ENCODE measurements at places on chromosomes 5 and 9.

GRCh38 chr5:102886586-102886985 lies 131.5 kb downstream of the PAM start:
- no peak for DNase-seq

- DNase-seq, result no peak
These were observed 149.8 kb upstream of the RAPGEF1 start for GRCh38 chr9:131889437-131890251.

DNA sequence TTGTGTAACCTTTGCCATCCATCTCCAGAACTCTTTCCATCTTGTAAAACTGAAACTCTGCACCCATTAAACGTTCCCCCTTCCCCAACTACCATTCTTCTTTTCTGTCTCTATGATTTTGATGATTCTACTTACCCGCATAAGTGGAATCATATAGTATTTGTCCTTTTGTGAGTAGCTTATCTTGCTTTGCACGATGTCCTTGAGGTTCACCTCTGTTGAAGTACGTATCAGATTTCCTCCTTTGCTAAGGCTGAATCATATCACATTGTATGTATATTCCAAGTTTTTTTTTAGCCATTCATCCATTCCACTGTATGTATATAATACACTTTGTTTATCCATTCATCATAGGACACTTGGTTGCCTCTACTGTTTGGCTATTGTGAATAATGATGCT lies 2.9 kb upstream of the RNF130 start:
- no peak for DNase-seq

DNA sequence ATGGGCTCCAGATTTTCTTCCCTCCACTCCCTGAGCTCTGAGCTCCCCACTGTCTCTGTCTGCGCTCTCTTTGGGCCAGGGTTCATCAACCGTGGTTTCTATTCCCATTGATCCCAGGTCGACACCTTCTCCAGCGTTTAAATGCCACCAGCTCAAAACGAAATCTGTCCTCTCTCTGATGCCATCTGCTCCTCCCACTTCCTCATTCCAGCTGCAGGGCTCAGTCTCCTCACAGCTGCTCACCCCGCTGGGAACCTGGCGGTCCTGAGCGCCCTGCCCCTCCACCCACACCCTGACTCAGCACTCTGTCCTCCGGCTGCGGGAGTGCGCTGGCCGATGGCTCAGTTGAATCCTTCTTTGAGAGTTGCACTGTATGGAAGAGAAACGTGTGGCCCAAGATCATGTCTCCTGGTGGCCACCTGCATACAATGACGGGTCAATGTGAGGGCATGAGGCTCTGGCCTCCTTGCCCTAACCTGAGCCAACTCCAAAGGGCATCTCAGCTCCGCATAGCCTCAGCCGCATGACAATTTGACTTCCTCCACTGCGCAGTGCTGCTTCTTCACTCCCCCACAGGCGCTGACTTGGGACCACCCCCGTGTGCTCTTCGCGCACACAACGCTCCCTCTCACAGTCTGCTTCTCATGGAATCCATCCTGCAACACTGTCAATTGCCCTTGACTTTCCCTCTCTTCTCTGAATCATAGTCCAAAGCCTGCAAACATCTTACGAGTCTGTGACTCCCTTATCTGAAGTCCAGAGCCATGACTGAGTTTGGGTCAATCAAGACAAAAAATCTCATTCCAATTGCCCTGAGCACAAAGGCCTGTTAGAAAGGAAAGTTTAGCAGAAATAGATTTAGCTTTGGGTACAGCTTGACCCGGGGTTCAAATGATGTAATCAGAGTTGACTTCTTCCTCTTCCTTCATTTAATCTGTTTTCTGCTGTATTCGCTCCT lies 82.4 kb downstream of the PTCH1 start:
- no peak for DNase-seq

- DNase-seq, result no peak
These were observed 81.3 kb downstream of the PPARGC1B start for GRCh38 chr5:149811453-149811852.

GRCh38 chr5:58551492-58551891 lies 31.4 kb upstream of the RAB3C start:
- no peak for DNase-seq

DNA sequence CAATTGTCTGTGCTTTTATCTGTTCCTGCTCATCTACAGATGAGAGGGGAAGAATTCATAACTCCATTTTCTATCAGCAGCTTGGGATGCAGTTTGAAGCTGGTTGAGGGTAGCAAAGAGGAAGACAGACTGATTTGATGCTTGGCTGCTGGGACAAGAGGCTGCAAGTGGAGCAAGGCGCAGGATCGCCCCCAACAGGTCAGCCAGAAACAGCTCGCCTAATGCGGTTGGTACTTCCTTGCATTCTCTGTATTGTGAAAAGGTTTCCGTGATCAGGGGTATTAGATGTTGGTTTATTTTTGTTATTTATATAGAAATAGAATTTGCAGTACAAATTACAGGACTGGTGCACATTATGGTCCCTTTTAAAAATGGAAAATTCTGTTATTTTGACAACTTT lies 40.6 kb downstream of the ZNF883 start:
- no peak for DNase-seq

- DNase-seq, result no peak
These were observed 84.9 kb downstream of the RALGPS1 start for GRCh38 chr9:126999315-127000068.

- DNase-seq, result no peak
These were observed 17.5 kb upstream of the INSYN2B start for GRCh38 chr5:169997798-169998197.

DNA sequence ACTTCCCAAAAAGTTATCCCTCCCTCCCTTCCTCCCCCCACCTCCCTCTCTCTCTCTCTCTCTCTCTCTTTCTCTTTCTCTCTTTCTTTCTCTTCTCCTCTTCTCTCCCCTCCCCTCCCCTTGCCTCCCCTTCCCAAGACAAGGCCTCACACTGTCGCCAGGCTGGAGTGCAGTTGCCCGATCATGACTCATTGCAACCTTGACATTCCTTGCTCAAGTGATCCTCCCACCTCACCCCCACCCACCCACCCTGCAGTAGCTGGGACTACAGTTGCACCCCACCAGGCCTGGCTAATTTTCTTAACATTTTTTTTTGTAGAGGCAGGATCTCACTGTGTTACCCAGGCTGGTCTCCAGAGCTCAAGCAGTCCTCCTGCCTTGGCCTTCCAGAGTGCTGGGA lies 32.8 kb downstream of the VPS13A start:
- DNase-seq, result no peak

- DNase-seq, result no peak
These were observed 7.0 kb upstream of the GADD45G start for GRCh38 chr9:89597711-89598362.

- no peak for DNase-seq
These were observed 186.1 kb downstream of the PDZD2 start for GRCh38 chr5:31824869-31825517.

DNA sequence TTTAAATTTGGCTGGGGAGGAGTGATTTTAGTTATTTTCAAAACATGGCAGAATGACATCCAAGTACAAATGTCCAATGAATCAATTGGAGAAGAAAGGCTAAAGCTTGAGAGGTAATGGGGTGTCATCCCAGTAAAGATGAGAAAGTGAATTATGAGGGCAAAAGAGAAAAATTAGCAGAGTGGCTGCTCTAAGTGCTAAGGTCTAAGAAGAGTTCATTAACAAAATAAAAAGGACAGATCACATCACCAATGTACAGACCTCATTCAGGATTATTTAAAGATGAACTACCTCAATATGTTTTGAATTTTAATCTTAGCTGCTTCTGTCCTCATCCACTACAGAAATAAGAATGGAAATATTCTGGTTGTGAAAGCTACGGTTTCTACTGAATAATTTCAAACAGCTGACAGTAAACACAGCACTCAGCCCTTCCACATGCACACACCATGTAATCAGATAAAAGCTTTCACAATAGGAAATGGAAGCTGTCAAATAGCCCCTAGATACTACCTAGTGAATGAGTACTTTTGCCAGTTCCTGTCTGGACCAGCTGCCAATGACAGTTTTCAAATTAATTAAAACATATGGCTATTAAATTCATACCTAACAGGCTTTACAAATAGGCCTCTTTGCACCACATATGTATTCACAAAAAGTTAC lies 171.5 kb downstream of the SSBP2 start:
- DNase-seq, result no peak

DNA sequence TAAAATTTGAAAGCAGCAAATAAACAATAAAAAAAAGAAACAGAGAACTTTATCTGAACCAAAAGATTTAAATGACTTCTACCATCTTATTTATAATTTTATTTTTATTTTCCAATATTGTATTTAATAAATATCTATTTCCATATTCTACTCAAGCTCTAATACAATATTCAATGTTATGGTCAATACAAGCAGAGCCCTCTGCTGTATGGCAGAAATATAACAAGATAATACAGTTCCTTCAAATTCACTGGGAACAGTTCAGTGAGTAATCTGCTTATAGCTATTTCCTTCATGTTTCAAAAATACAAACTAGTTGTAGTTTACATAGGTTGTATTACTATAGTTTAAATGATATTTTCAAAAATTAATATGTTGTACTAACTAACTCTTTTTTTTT lies 332.7 kb downstream of the PRDM9 start:
- no peak for DNase-seq

- DNase-seq, result no peak
These were observed 428.7 kb upstream of the SGCD start for GRCh38 chr5:155898284-155898683.

DNA sequence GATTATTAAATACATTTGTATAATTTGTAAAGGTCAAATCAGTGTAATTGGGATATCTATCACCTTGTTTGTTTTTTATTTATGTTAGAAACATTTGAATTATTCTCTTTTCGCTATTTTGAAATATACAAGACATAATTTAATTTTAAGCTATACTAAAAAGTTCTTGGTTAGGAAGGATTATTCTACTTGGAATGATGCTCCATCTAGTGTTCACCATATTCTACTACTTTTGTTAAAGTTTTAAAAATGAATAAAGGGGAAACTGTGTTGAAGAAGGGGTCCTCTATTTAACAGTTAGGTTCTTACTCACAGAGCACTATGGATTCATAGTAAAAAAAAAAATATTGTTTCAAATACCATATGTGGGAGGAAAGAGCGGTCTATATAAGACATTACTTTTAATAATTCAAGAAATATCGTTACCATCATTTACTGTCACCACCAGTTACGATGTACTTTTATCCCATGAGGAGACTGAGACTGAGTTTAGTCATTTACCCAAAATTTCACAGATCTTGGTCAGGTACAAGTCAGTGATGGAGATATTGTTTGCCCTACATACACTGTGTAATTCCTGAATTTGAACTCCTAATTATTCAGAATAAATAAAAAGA lies 6.3 kb upstream of the STOM start:
- DNase-seq, result no peak

DNA sequence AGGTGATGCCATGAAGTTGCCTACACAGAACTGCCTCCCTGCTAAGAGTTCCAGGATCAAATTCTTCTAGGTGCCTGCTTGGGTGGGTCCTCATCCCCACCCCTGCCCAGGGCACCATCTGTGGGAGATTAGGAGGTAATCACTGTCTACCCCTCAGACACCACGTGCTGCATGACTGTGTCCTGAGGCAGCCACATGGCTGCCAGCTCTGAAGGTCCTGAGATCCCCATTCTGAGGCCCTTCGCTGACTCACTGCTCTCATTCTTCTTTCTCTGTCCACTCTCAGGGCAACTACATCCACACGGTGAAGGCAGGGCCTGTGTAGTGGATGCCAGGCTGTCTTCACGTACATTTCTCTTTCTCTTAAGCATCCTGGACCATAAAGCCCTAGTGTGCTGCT lies 222.9 kb upstream of the ANKRD55 start:
- DNase-seq, result no peak

GRCh38 chr5:43193181-43193893 lies 1.3 kb downstream of the NIM1K start:
- no peak for DNase-seq

DNA sequence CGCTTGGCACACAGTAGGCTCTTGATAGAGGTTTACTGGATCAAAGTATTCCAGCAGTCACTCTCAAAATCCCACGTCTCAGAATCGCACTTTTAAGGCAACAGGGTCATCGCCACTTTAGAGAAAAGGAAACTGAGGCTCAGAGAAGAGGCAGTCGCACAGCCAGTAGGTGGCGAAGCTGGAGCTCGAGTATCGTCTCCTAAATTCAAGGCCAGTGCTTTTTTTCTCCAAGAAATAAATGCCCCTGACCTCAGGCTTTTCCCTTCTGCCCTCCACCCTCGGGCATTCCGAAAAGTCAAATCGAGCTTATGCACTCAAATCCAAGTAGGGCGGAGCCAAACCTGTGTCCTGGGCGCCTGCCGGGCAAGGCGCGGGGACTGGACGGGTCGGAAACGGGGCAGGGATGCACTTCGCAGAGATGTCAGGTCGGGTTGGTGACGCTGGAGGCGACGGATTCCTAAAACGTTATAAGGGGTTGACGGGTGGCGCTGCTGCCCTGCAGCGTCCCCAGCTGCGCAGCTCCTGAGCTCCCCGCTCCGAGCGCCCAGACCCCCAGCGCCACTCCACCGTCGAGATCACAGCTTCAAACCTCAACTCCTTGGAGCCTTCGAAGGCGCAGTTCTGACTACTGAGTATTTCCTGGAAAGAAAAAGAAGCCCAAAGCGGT lies 4.7 kb upstream of the FOXB2 start:
- no peak for DNase-seq

DNA sequence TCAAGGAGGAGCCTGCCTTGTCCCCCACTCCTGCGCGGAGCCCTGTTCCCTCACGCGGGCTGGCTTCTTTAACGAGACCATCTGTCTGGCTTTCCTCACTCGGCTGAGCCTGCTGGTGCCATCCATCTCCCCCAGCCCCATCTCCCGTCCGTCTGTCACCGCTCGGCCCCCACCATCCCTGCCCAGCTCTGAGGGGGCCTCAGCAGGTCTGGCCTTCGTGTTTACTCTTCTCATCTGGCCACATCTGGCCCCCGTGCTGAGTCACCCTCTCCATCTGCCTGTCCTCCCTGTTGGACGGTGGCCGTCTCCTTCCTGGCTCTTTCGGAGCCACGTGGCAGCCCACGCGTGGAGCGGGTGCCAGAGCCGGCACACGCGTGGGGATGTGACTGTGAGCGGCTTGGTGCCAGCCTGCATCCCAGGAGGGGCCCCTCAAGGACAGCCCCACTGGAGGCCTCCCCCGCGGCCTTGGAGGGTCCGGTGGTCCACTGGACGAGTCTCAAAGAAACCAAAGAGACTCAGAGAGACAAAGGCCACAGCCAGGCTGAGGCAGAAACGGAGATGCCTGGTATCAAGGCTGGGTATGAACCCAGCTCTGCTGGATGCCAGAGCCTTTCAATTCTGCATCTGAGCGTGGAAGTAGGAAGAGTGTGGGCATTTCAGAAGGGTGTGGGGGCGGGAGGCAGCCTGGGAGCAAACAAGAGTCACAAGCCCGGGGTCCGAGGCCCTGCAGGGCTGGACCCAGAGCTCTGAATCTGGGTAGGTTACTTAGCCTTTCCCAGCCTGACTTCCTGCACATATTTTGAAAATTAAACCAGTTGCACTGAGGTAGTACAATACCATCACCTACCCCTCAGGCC lies 76.7 kb upstream of the UNC5A start:
- no peak for DNase-seq

DNA sequence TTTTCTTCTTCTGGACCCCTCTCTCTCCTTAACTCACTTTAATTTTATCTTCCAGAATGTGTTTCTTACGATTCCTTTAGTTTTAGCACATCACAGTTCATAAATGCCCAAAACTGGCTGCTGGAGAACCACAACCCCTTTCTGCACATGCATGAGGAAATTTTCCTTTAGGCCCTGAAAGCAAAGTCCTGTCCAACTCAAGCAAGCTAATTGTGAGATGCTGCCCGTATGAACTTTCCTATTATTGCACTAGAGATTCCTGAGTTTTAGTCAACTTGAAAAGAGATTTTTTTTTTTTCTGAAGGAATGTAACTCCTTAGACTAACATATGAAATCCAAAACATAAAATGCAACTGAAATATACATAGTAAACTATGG lies 52.1 kb upstream of the DAB2 start:
- DNase-seq, result no peak

Data from NCI-H187 treated with DMSO at 0.1 percent for 48 hours (cell line).